Stimulated activated CD8-positive, alpha-beta memory T cell treated with anti-CD3 and anti-CD28 coated beads, Interleukin-4, amount 100 ng/mL, for 4 hours (primary cell): ENCODE measurements at places on chromosomes 16 and 17.

GRCh38 chr17:73718912-73719311 is 74.7 kb upstream of the SDK2 start:
- DNase-seq, result no peak

- DNase-seq, result no peak
Observed at GRCh38 chr16:26554030-26554429, 512.7 kb upstream of the C16orf82 start.

GRCh38 chr16:83403761-83404160 is 404.0 kb upstream of the HSBP1 start:
- DNase-seq, result no peak

DNA sequence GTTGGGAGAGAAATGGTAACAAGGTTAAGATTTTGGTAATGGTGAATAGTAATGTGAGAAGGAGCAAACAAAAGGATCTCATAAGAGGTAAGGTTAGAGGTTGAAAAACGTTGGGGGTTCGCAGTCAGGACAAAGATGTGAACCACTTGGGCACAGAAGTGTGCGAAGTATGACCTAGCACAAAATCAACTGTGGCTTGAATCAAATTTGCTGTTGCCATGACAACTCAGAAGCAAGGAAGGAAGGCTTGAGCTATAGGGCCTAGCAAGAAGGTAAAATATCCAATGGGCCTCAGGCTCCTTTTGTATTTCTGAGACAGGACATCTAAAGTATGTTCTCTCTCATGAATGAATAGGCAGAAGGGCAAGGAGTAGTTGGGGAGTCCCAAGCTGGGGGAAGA is 24.5 kb upstream of the TEKT1 start:
- no peak for DNase-seq

DNA sequence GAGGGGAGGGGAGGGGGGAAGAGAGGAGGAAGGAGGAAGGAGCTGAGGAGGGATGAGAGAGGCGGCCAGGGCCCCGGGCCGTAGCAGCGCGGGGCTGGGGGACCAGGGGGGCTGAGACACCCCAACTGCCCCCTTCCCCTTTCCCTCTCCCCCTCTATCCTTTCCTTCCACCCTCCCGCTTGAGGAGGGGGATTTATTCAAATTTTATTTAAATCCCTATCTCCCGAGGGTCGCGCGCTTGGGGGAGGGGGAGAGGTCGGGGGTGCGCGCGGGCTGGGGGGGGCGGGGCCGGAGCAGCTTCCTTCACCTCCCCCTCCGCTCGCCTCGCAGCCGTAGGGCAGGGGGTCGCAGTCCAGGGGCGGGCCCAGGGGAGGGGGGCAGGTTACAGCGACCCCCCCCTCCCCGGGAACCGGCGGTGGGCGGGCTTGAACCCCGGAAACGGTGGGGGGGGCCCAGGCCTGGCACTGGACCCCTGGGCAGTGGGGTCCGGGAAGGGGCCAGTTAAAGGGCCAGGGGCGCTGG is at the start of gene FBXL19:
Gene FBXL19 (plus strand): TSS at position 19 of the 522 bp plus-strand sequence. CDS start 2,183 bp downstream, outside the sequence.
- DNase-seq, result no peak

DNA sequence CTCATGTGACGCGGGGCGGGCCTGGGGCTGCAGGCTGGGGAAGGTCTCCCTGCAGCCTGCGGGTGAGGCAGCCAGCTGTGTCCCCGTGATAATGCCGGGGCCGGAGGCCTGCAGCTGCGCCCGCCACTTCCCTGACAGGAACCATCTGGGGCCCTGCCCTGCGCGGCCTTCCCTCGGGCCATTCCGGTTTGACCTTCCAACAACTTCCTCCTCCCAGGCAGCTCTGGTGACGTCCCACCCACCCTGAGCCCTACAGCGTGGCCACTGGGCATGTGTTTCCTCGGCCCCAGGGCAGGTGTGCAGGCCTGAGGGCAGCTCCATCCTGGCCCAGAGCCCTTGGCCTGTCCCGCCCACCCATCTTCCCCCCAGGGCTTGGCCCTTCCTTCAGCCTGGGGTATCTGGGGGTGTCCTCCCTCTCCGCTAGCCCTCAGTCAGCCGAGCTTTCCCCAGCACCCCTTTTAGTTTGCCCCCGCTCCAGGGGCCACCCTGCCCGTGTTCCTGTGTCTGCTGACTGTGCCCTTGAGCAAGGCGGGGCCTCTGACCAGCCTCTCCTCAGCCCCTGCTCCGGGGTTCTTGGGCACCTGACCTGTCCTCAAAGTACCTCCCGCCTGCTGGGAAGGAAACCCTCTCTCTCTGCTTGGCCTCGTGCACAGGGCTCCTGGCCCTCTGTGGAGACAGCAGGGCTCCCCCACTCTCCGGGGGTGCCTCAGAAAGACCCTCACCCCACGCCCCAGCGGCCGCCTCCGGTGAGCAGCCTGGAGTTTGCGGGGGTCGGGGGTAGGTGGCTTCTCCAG is at the start of gene CBFA2T3:
Gene CBFA2T3 (minus strand): TSS at position 190 of the 794 bp plus-strand sequence. CDS start 400 bp downstream, outside the sequence.
- DNase-seq, result no peak

GRCh38 chr16:73483076-73483791 is 435.3 kb upstream of the ZFHX3 start:
- DNase-seq, result no peak

- no peak for DNase-seq
Observed at GRCh38 chr17:48037036-48037837, at the start of gene COPZ2. Gene COPZ2 (minus strand): TSS chr17:48037797. CDS start chr17:48037777, 20 bp downstream.

DNA sequence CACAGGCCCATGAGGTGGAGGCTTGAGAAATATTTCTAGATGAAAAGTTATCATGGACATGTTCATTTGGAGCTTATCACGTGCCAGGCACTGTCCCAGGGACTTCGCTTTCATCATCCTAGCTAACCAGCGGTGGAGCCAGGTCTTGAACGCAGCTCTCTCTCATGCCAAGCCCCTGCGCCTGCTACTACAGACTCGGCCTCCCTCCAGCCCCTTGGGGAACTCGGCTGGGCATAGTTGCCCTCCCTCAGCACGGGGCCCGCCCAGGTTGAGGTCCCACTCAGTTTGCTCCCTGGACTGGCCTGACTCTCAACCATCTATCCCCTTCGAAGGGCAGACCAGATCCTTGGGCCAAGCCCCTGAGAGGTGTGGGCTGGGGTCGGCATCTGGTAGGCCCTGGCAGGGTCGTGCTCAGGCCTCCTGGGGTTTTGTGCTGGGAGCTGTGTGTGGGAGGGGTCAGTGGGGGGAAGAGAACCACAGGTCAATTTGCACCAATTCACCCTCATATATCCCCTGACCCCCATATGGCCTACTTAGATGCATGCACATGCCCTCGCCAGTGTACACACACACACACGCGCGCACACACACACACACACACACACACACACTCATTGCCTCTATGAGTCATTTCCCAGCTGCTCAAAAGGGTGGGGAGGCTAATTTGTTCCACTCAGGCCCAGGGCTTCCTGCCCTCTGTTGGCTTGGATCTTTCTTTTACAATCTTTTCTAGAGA is 12.1 kb upstream of the SCN4A start:
- DNase-seq, result no peak

- no peak for DNase-seq
Observed at GRCh38 chr16:11131706-11132105, 124.3 kb downstream of the SOCS1 start.

GRCh38 chr16:47984669-47985068 is 171.1 kb downstream of the ABCC12 start:
- DNase-seq, result no peak

DNA sequence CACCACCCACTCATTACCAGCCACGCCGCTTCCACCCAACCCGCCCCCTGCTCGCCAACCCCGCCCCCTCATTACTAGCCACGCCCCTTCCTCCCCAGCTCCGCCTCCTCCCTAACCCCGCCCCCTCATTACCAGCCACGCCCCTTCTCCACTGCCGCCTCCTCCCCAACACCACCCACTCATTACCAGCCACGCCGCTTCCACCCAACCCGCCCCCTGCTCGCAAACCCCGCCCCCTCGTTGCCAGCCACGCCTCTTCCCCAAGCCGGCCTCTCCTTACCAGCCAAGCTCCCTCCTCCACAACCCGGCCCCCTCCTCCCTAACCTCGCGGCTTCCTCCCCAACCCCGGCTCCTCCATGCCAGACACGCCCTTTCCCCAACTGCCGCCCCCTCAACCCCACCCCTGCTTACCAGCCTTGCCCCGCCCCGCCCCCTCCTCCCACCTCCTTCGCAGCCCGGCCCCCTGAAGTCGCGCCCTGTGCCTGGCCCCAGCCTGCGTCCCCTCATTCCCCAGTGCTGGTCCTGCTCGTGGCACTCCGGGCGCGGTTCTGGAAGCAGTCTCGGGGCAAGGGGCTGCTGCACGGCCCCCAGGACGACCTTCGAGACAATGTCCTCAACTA is 7.3 kb downstream of the SLC22A31 start:
- peak; percentile 38 for DNase-seq

DNA sequence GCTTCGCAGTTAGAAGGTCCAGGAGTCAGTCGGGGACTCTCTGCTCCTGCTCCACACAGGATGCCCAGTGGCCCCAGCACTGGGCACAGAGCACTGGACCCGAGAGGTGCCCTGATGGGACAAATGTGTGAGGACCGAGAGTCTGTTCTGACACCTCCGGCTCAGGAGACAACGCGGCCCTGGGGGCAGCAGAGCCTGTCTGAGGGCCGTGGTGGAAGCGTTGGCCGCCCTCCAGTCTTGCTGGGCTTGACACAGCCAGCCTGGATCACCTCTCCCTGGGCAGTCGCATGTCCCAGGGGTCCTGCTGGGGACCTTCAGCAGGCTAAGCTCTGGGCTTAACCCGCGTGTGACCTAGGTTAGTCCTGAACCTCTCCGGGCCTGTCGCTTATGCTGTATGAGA is 23.1 kb downstream of the LGALS9 start:
- DNase-seq, result no peak

GRCh38 chr17:29048440-29049368 is 5.8 kb downstream of the PIPOX start:
- DNase-seq, result no peak

GRCh38 chr16:85334718-85335583 is 222.7 kb upstream of the CIBAR2 start:
- no peak for DNase-seq

DNA sequence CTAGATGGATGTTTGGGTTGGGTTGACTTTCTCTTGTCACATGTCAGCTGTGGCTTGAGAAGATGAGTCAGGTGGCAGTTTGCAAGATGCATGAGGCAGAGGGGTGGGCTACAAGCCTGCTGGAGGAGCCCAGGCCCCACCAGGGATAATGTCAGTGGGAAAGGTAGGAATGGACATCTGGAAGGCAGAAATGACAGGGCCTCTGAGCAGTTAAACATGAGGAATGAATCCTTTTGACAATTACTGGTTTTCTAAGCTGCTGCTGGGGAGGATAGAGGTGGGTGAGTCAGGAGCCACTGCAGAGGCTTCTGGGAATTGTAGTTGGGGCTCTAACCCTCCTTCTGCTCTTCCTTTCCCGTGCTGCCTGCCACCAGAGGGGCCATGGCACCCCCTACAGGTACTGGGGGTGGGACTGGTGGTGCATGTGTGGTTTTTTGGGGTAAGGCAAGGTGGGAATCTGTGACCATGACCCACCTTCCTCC is 15.7 kb downstream of the SLC52A1 start:
- DNase-seq, result peak; percentile 38

DNA sequence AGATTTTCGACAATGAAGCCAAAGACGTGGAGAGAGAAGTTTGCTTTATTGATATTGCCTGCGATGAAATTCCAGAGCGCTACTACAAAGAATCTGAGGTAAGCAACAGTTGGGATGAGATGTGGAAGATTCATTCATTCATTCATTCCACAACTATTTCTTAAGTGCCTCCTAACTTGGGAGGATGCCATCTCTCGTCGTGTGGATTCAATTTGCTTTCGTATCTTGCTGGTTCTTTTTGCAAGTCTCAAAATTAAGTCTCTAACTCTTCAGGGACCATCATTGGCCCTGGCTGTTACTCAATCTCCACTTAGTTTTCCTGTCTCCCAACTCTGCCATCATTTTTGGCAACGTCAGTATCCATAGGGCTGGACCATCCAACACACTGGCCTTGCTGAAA is 85.6 kb upstream of the NOL11 start:
- no peak for DNase-seq

- peak; percentile 66 for DNase-seq
Observed at GRCh38 chr17:82317394-82318168, at the start of gene CD7. Gene CD7 (minus strand): TSS chr17:82317608. CDS start chr17:82317495, 113 bp downstream.

DNA sequence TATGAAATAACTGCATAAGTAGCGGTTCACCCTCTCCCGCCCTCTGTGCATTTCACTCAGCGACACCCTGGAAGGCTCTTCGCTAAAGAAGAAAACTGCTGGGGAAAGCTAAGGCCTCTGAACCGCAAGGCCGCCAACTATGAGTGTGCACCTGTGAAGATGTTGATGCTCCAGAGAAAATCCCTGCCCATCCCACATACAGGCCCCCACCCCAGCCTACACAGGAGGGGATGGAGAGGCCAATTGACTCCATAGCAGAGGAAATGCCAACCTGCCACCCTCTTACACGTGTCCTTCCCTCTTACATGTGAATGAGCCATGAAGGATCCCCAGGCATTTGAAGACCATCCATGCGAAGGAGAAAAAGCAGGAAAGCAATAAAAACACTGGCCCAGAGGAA is 104.8 kb downstream of the MGAT5B start:
- no peak for DNase-seq

DNA sequence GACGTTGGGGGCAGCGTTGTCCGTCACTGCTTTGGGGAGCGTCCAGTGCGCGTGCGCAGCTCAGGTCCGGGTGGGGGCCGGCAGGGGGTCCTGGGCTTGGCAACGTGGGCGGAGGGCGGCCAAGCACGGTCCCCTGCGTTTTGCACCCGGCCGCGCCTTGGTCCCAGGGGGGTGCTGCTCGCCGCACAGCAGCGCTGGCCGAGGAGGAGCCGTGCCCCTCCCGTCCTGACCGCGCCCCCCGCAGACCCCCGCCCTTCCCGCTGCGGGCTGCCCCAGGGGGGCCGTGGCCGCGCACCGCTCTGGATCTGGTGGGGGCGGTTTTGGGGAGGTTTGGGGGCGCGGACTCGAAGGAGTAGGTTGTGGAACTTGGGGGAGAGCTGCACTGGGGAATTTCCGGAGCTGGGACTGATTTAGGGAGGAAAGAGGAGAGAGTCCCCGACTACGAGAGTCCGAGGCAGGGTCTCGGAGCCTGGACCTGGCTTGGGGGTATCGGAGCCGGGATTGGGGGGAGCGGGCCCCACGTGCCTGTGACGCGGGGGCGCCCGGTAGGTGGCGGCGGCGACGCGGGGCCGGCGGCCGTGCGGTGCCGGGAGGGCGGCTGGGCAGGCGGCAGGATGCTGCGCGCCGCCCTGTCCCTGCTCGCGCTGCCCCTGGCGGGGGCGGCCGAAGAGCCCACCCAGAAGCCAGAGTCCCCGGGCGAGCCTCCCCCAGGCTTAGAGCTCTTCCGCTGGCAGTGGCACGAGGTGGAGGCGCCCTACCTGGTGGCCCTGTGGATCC is at the start of gene SLC9A5:
Gene SLC9A5 (plus strand): TSS at position 579 of the 777 bp plus-strand sequence. CDS start 36 bp downstream, at position 615.
- no peak for DNase-seq

- DNase-seq, result no peak
Observed at GRCh38 chr17:892958-893357, 86.6 kb downstream of the NXN start.

- DNase-seq, result no peak
Observed at GRCh38 chr17:79843816-79844800, 4.9 kb upstream of the CBX4 start.

- DNase-seq, result no peak
Observed at GRCh38 chr16:87582216-87582965, 19.9 kb upstream of the JPH3 start.

GRCh38 chr17:65163990-65164495 is 26.9 kb downstream of the RGS9 start:
- peak; percentile 18 for DNase-seq

GRCh38 chr17:50064253-50065001 is 8.5 kb downstream of the ITGA3 start:
- DNase-seq, result no peak
